ENCODE measurements at places on chromosomes 11 and 22. TPM values are rescaled to one million over a fixed set of nuclear protein-coding genes. Genes with fewer than 3 reads are reported as not detected.

GTSE1 gene
- 11.5 TPM for polyA plus RNA-seq

TCN1 gene
- not detected for polyA plus RNA-seq

HORMAD2 gene
- 0.86 TPM for polyA plus RNA-seq

KCNE3 gene
- polyA plus RNA-seq, result 3.8 TPM

FOLR1 gene
- 3.4 TPM for polyA plus RNA-seq

GVQW3 gene
- 11.9 TPM for polyA plus RNA-seq

CASP1 gene
- 4.2 TPM for polyA plus RNA-seq

MIOX gene
- 0.18 TPM for polyA plus RNA-seq

FGF4 gene
- polyA plus RNA-seq, result not detected

C11orf16 gene
- polyA plus RNA-seq, result 1.1 TPM

CELSR1 gene
- polyA plus RNA-seq, result 7.6 TPM

OR51E2 gene
- polyA plus RNA-seq, result 0.26 TPM

PHF21B gene
- 12.7 TPM for polyA plus RNA-seq

PEX16 gene
- polyA plus RNA-seq, result 39.7 TPM

ESAM gene
- polyA plus RNA-seq, result 43.1 TPM

NFAM1 gene
- 2.5 TPM for polyA plus RNA-seq

TCN2 gene
- polyA plus RNA-seq, result 56.9 TPM

ENTHD1 gene
- not detected for polyA plus RNA-seq

DEAF1 gene
- 230 TPM for polyA plus RNA-seq

PNPLA3 gene
- polyA plus RNA-seq, result 8.8 TPM

PCNX3 gene
- polyA plus RNA-seq, result 41.6 TPM

PARVG gene
- polyA plus RNA-seq, result 5.8 TPM

MS4A5 gene
- polyA plus RNA-seq, result not detected

CADM1 gene
- polyA plus RNA-seq, result 154 TPM

CLTCL1 gene
- 12.3 TPM for polyA plus RNA-seq

KCNJ11 gene
- 8.8 TPM for polyA plus RNA-seq

BMAL1 gene
- 29.8 TPM for polyA plus RNA-seq

C22orf31 gene
- polyA plus RNA-seq, result not detected

MS4A3 gene
- polyA plus RNA-seq, result not detected

NUP50 gene
- polyA plus RNA-seq, result 38.1 TPM

INPPL1 gene
- polyA plus RNA-seq, result 147 TPM

RBMXL2 gene
- polyA plus RNA-seq, result 1.5 TPM

SESN3 gene
- 120 TPM for polyA plus RNA-seq

OR10A2 gene
- polyA plus RNA-seq, result 0.08 TPM

MPZL2 gene
- 13.3 TPM for polyA plus RNA-seq

FADS3 gene
- polyA plus RNA-seq, result 66.9 TPM

EHF gene
- polyA plus RNA-seq, result 0.11 TPM

INPP5J gene
- polyA plus RNA-seq, result 16.4 TPM

C11orf97 gene
- 1.3 TPM for polyA plus RNA-seq

LIF gene
- polyA plus RNA-seq, result 0.46 TPM

JAML gene
- 1.5 TPM for polyA plus RNA-seq

LRRN4CL gene
- 3.2 TPM for polyA plus RNA-seq

DLG2 gene
- polyA plus RNA-seq, result 44.4 TPM

CTSF gene
- polyA plus RNA-seq, result 80.3 TPM

NAV2 gene
- polyA plus RNA-seq, result 37.2 TPM

SYCE3 gene
- polyA plus RNA-seq, result not detected
